ENCODE measurements at places on chromosomes 2 and 18.

DNA sequence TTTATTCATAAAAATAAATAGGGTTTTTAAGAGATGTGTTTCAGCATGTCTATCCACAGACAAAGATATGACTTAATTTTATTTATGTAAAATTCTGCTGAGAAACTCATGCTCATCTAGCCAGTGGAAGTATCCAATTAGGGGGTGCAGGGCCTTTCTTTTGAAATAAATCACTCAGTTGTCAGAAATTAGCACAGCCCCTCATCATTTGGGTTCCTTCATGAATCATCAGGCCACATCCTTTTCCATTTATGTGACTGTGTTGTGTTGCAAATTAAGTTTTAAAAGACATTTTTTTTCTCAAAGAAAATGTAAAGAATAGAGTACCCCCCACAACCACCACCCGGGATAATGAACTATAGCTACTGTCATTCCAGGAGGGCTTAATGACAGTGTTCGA, 185.8 kb downstream of the NRP2 start:
- DNase-seq = no peak

- DNase-seq = no peak
These were observed 7.0 kb upstream of the ALPK2 start for GRCh38 chr18:58635891-58636290.

- DNase-seq = no peak
These were observed 90.6 kb downstream of the USP34 start for GRCh38 chr2:61380056-61380881.

- DNase-seq = no peak
These were observed 293.6 kb upstream of the ATP5MC3 start for GRCh38 chr2:175475130-175475529.

GRCh38 chr2:10566018-10566417, 117.9 kb upstream of the ODC1 start:
- DNase-seq = no peak

DNA sequence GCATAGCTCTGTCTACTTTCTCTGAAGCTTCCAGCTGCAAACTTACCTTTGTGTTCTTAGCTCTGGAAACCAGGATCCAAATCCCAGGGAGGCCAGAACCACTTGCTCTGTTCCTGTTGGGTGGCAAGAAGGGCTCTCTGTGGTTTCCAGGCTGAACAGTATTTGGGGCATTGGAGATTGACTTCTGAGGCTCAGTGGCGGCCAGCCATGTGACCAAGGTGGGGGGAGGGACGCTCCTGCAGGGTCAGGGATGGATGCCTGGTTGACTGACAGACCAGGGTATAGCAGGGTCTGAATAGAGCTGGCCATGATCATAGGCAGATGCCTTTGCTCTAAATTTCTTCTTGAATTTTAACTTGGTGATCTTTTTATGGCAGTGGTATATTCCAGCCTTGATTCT, 15.1 kb downstream of the SLC4A5 start:
- DNase-seq = no peak

GRCh38 chr2:84865181-84865783, 15.6 kb downstream of the TRABD2A start:
- DNase-seq = no peak

GRCh38 chr2:168679741-168680310, 122.6 kb upstream of the NOSTRIN start:
- no peak for DNase-seq

DNA sequence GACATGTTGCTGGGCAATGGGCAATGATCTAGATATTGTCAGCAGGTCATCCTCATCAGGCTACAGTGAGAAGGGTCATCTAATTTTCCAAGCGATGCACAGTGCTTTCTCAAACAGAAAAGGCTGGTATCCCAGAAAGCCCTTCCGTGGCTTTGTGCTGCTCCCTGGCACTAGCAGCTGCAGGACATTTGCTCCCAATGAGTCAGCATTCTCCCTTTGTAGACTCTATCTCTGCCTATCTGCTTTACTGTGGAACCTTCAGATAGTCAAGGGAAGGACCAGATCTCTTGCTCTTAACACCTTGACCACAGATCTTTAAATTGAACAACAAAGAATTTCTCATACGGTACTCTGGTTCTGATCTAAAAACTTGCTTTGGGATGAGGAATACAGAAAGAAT, 101.4 kb downstream of the CDH2 start:
- DNase-seq = no peak

- no peak for DNase-seq
These were observed 43.1 kb downstream of the CYRIA start for GRCh38 chr2:16622399-16622968.

DNA sequence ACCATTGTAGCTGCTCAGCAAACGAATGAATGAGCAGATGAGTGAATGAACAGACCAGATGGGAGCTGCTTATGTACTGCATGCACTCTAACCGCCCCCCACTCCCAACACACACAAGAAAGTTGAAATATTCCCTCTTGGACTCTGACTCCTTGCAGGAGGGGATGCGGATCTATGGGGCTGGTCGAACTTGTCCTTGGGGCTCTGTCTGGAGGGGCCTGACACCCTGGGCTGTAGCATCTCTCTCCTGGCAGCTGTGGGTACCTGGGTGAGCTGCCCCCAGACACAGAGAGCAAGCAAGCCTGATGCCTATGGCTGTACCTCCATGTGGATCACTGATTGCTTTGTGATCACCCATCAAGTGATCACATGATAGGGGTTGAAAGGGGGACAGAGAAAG, 192.4 kb upstream of the SMAD2 start:
- DNase-seq = no peak

- no peak for DNase-seq
These were observed 18.3 kb upstream of the KCNK3 start for GRCh38 chr2:26674002-26674751.

DNA sequence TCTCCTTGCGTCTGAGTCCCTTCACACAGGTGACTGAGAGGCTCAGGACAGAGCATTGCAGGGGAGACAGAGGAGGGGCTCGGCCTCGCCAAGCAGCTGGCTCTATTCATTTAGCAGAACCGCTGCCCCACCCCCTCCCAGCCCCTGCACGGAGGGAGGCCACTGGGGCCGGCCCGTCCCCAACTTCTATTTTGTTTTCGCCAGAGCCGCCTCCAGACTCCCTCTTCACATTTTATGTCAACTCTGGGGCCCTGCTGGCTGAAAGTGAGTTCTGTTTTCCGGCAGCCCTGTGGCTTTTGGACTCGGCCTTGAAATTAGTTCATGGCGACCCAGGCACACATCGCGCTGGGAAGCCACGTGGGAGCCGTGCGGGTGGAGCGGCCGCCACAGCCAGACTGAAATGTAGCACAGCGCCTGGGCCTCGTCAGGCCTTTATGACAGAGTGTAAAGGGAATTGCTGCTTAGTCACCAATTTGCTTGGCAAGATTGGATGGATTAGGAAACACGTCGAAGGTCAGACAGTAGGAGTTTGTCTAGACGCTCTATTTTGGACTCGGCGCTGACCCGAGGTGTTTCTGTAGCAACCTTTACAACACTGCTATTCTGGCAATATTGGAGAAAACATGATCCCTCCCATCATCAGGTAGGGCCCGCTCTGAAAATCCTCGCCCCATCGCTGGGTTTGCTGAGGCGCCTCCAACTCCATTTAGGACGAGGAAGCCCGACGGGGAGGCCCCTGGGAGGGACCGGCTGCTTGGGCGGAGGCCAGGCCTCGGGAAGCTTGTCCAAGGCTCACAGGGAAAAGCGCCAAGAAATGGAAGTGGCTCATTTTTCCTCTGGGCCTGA, 90.7 kb upstream of the CTDP1 start:
- no peak for DNase-seq

DNA sequence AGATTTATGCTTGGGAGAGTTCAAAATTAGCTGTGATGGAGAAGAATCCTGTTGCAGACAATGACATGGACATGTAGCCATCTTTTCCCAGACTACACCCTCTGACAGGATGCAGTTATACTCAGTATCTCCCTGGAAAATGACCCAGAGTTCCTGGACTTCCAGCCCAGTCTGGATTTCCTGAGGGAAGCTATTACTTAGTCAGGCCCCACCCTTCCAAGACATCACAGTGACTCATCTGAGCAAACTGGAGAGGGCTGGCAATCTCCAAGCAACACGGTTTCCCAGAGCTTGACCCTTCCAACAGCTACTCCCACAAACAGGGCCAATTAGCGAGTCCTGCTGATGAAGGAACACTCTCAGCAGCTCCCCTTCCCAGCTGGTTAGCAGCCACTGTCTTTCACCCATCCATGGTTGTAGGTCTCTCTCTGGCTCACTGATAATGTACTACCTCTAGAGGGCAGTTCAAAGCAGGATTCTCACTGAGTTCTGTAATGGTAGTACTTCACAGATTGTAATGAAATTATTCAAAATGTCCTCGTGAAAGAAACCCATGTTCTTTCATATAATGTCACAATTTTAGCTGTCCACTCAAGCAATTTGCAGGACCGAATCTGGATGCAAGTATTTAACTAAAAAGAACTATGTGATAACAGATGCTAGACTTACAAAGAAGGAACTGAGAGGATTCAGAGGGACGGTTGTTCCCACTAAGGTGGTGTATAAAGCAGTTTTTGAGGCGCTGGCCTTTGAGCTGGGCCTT, 110.2 kb downstream of the MDH1 start:
- no peak for DNase-seq

GRCh38 chr2:164981217-164981990, 26.1 kb upstream of the SLC38A11 start:
- DNase-seq = no peak

DNA sequence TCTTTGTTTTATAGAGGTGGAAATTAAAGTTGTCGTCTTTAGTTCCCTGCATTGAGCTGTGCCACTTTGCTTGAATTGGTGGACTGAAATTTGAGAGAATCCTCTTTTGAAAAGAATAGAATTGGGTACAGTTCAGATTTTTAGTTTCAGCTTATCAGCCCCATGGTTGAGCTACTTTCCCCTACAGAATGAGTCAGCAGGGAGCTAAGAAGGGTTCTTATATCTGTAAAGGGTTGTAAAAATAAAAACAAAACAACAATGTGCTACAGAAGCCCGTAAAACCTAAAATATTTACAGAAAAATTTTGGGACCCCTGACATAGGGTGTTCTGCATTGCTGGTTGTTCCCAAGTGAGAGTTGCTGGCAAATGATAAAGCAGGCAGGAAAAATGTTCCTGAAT, 12.6 kb downstream of the SLC20A1 start:
- DNase-seq = no peak

- DNase-seq = no peak
These were observed 1.9 kb downstream of the BIN1 start for GRCh38 chr2:127104881-127105655.

DNA sequence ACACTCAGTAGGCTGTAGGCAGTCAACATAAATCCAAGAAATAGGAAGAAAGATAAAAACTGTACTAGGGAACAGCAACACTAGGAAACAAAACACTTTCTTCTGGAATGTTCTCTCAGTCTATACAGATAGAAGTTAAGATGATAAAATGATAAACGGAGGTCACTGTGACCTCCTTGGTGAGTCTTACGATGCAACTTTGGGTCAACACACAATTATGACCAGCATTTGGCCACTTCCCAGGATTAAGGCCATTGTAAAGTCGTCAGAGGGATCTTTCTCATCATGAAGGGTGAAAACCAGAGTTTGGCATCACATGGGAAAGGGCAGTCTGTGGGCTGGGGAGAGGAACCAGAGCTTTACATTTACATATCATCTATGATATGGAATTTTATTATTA, 33.4 kb downstream of the LAMA3 start:
- DNase-seq = no peak

GRCh38 chr2:15251753-15252152, 309.4 kb downstream of the NBAS start:
- no peak for DNase-seq

- DNase-seq = no peak
These were observed 38.6 kb upstream of the KCNF1 start for GRCh38 chr2:10873171-10873570.

GRCh38 chr2:71799013-71799575, 345.7 kb downstream of the DYSF start:
- DNase-seq = no peak

- DNase-seq = no peak
These were observed 386.4 kb downstream of the PIK3C3 start for GRCh38 chr18:42341423-42341822.

GRCh38 chr2:146477383-146477782, 1367.4 kb upstream of the ACVR2A start:
- no peak for DNase-seq

DNA sequence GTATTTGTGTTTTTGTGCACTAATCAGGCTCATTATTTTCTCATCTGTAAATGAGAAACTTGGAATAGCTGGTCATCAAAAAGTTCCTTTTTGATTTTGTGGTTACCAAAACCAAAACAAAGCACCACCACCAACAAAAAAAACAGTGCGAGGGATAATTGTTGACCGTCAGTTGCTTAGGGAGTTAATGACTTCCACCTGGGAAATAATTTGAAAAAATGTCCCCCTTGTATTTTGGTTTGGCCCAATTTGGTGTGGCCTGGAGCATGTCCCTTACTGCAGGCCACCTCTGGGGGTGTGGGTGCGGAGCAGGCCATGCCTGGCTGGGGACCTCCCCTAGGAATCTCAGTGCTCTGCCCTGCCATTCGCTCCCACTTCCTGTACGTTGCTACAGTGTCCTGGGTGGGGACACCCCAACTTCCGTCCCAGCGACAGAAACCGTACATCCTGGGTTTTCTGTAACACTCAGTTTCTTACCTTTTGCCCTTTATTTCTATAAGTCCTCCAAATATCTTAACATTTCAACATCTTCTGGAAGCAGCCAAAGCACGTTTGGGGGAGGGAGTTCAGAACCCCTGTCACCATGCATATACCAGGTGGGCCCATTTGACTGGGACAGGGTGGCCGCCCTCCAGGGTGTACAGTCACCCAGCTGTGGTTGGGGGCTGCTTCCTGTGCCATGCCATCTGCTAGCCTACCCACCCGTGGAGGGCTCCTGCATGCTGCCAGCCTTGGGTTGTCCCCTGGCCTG, 31.3 kb downstream of the NCK2 start:
- DNase-seq = no peak

GRCh38 chr2:203689426-203690116, 16.9 kb upstream of the CD28 start:
- DNase-seq = peak; percentile 7

- no peak for DNase-seq
These were observed at the start of gene COL3A1 for GRCh38 chr2:188974164-188974563. TSS of gene COL3A1 (plus strand) at chr2:188974373. CDS start at chr2:188974490, 117 bp downstream.

DNA sequence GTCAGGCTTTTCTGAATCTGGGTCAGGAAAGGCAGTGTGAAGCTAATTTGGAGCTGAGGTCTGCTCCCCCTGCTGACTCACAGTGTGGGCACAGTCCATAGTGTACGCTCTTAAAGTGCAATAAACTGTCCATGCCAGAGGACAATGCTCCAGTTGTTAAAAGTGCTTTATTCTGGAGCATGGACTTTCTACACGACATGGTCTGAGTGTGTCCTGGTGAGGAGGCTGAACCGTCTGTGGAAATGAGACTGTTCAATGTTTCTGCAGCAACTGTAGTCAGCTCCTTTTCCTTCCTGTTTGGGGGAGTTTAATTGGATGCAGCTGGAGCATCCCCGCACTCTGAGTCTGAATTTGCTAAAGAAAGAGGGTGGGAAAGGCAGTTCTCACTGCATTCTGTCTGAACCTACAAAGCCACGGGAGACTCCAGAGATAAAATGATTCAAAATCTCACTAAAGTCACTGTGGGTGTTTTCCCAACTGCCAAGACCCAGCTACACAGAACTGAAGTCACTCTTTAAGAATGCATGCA, 110.2 kb upstream of the TRIB2 start:
- no peak for DNase-seq

DNA sequence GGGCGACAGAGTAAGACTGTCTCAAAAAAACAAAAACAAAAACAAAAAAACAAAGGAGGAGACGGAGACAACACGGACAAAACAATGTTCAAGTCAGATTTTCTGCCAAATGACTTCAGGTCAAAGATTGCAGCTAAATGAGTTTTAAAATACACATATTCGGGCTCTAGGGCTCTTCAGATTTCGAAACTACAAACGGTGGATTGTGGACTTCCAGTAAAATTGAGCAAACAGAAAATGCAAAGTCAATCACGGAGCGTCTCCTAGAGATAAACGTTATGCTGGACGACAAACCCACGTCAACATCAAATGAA, 558 bp downstream of the MRPS5 start:
- DNase-seq = no peak

All from NCI-H526 (cell line).